ENCODE measurements at places on chromosomes 6 and 20.

DNA sequence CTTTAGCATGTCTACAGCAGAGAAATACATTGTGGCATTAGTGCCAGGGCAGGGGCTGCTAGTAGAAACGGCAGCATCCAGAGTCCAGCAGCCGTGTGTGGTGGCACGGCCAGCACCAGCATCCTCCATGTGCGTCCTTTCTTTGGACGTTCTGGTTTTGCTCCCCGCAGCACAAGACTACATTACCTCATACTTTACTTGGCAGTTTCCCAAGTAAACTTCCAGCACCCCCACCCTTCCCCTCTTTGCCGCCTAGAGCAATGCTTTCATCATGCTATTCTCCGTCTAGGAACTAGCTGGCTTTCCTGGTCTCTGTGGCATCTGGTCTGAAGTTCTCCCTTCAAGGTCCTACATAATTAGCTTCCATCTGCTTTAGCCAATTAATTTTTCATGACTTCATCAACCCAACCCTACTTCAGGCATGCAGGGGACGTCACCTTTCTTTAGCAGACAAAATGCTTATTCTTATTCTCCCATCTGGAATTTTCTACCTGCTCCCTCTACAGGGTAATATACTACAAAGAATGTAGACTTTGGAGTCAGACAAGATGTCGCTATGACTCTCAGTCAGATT, 67.6 kb downstream of the BLOC1S5 start:
- DNase-seq = no peak

DNA sequence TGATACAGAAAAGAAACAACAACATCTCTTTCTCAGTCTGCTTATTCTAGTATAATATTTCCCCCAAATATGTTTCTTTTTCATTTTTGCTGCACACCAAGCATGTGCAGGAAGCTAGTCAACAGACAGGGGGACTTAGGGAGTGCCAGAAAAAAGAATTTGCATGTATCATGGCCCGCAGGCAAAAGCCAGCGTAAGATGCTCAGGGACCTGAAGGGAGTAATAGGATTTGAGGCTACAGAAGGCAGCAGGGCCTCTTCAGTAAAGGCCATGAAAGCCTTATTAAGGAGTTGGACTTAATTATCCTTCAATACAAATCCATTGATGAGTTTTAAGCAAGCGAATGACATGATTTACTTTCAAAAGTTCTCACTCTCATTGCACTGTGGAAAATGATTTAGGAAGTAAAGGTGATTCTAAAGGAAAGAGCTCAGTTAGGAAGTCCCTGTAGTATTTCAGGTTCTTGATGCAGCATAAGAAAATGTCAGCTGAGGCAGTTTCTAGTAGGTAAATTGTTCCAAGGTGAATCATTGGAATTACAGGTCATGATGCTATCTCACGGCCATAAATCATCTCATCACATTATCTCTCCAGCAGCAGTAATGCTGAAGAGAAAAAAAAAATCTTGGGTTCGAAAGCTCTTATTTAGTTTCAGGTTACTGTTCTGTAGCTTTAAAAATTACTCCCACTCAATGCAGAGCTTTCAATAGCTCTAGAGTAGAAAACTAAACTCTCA, 94.8 kb downstream of the PTCHD4 start:
- no peak for DNase-seq

DNA sequence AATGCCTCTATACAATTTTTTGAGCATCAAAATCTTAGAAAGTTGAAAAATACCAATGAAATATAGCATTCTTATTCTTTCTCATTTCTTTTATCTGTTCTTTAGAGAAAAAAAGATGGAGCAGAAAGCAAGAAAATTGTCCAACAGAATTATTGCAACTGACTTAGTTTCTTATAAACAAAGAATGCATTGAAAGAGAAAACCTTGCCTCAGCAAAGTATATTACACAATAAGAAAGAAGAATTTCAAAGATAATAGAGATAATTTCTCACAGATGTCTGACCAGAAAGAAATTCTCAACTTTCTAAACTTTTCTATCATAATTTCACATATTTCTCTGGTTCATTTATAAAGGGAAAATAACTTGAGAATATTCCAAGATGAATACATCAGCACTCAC, 47.0 kb upstream of the PRND start:
- DNase-seq = no peak

DNA sequence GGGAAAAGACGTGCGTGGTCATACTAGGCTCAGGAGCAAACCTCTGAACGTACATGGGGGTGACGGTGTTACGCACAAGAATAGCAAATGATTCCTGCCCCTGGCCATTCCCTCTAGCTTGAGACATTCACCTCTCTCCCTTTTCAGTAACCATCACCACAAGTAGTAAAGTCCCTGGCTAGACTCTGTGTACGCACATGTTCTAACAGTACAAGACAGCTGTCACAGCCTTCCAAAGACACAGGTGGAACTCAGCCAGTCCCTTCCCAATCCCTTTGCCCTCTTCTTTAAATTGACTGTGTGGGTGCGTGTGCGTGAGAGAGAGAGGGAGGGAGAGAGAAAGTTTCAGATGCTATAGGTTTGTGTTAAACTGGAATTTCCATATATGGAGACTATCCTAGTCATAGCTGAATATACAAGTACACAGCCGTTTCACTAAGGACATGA, 67.3 kb downstream of the LY86 start:
- DNase-seq = no peak

- DNase-seq = no peak
Measured at GRCh38 chr6:150251566-150252186, 108.8 kb downstream of the PPP1R14C start.

DNA sequence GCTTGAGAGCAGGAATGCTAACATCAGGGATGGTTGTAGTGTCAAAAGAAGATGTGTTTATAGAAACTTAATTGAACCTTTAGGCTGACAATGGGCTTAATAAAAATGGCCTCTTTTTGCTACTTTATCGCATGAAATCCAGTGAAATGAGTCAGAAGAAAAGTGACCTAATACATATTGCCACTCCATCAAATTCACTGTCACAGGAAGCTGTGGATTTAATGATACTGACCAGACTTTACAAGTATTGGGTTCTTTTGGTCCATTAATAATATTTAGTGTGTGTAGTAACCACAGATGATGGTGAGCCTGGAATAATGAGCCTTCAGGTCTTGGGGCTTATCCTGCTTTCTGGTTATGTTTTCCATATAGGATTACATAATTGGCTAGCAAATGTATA, 231.8 kb upstream of the GMDS start:
- no peak for DNase-seq

DNA sequence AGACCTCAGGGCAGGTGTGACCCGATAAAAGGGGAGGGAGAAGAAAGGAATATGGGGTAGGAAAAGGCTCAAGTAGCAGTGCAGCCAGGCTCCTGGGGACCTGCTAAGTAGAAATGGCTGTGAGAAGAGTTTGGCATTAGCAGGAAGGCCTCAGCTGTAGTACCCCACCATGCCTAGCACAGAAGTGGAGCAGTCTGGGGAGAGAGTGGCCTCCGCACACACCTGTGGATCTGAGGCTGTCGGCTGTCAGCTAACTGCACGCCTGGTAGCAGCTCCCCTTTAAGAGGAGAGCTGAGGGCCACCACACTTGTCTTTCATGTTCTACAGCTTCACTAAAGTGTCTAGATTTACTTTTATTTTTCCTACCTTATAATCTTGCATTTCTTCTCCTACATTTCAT, 24.6 kb downstream of the PDE7B start:
- DNase-seq = no peak

DNA sequence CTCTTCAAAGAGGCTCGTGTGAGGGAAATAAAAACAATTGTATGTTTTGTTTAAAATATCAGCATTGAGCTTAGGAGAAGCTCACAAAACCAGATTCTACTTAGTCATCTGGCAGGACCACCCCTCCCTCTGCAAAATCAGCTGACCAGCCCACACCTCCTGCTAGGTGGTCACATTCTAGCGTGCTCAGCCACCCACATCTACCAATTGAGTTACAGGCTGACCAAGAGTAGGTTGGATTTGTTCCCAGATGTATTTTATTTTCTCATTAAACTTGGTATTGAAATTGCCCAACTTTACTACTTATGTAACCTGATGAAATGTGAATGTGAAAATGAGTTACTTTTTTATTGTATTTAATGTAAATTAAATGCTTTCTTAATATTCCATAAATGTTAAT, 56.2 kb downstream of the SLC22A2 start:
- DNase-seq = no peak

All from NCI-H345 (cell line).